ENCODE measurements at places on chromosomes 4 and X.

DNA sequence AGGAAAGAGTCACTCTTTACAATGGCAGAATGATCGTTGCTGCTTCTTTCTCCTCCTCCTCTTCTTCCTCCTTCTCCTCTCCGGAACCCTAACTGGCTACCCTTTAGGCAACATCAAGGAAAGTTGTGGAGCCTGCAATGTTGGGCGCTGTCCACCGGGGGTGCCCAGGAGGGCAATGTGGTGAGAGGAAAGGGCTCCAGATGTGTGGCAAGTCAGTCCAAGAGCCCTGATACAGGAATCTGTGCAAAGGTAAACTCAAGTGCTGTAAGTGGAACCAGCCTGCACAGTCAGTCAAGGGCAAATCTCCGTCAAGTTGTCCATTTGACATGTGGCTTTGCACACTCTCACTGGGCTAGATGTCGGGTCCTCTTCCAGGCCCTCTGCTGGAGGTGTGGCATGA lies 2.8 kb downstream of the RTL5 start:
- DNase-seq: no peak

DNA sequence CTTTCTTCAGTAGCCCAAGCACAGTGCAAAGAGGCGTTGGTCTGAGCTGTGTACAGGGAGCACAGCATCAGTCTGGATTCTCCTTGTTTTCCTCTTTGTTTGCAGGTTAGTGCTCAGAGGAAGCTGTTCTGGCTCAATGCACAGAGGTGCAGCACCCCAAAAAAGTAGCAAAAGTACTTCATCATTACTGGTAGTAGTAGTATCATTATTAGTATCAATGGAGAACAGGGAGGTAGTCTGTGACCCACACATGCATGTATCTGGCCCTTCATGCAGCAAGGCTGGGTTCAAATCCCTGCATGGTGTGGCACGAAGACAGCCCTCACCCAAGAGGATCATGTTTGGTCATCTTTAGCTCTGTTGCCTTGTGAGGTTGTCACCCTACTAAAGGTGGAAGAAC lies 68.7 kb downstream of the CXXC4 start:
- no peak for DNase-seq

- DNase-seq: no peak
Measured at GRCh38 chr4:144518181-144518895, 127.6 kb upstream of the HHIP start.

DNA sequence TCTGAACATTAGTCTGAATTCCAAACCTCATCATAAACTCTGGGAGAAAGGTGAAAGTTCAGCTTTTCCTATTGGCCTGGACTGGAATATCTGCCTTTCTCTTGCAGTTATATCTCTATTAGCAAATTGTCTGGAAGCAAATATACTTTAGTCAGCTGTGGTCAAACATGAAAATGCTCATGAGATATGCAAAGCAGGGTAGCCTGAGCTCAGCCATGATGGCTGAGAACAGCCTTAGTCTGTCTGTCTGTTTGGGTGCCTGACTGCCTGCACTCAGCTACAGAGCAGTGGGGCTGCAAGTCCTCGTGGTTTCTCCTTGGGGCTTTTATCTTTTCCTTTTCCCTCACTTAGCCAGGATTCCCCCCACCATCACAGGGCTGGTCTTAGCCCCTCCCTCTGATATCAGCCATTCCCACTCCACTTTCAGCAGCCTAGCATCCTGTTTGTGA lies 19.5 kb upstream of the PGRMC2 start:
- DNase-seq: no peak

- DNase-seq: no peak
Measured at GRCh38 chr4:22170353-22170752, 221.8 kb upstream of the KCNIP4 start.

DNA sequence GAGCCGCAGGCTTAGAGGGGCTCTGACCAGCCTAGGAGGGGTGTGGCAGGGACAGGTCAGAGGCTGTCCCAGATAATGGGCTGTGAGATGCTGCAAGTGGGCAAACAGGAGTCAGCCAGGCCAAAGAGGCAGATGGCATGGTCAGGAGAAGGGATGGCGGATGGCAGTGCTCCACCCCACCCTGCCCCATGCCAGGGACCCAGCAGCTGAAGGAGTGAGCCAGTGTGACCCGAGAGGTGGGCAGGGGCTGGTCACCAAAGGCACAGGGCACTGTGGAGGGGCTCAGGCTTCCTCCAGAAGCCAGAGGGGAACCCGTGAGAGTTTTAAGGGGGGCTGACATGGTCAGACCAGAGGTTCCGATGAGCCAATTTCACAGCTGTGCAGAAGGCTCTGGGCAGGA lies 96.9 kb downstream of the WFS1 start:
- no peak for DNase-seq

- no peak for DNase-seq
Measured at GRCh38 chr4:56750231-56750630, 69.1 kb upstream of the HOPX start.

DNA sequence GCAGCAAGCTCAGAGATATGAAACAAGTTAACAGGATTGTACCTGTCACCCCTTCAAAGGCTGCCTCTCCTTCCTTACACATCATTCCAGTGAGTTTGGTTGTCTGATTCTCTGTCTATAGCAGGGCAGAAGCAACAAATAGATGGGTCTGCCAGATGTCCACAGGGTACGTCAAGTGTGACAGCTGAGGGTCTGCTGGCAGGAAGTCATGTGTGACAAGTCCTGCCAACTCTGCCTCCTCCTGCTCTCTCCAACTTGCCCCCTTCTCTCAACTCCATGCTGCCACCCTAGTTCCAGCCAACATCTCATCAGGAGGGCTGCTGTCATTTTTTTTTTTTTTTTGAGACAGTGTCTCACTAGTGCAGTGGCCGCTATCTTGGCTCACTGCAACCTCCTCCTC lies 109.2 kb downstream of the NSUN7 start:
- no peak for DNase-seq

DNA sequence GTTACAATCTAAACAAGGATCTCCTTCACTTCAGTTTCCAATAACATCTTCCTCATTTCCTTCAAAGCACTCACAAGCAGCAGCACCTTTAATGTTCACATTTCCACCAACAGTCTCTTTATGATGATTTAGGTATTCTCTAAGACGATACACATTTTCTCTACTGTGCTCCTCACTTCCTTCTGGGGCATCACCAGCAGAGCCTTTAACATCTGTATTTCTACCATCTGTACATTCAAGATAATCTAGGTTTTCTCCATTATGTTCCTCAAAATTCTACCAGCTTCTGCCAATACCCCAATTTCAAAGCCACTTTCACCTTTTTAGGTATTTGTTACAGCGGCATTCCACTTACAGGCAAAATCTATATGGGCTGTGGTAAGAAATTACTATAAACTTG lies 80.6 kb downstream of the FBXW7 start:
- DNase-seq: no peak

All from stimulated activated CD4-positive, alpha-beta T cell treated with anti-CD3 and anti-CD28 coated beads, Interleukin-1b, Interleukin-23, amount 100 ng/mL, for 1 hour (primary cell).